Renal cortical epithelial cell (primary cell): ENCODE measurements at places on chromosomes 7 and 10. TPM values are rescaled to one million over a fixed set of nuclear protein-coding genes. Genes with fewer than 3 reads are reported as not detected.

DNA sequence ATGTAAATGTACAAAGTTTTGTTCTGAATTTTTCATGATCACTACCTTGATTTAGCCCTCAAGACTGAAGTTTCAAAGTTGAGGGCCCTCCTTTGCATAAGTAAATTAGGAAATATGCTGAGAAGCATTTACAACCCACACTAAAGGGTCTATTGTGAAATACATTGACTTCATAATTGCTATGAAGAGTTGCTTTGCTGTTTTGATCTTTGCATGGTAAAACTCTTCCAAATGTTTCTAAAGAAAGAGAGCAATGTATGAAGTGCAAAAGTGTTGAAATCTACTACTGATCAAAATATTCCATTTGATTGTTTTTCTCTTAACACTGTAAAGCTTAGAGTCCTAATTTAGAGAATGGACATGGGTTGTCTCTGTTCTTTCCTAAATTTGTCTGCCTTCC lies 77.2 kb downstream of the C7orf25 start:
- DNase-seq: no peak

DNA sequence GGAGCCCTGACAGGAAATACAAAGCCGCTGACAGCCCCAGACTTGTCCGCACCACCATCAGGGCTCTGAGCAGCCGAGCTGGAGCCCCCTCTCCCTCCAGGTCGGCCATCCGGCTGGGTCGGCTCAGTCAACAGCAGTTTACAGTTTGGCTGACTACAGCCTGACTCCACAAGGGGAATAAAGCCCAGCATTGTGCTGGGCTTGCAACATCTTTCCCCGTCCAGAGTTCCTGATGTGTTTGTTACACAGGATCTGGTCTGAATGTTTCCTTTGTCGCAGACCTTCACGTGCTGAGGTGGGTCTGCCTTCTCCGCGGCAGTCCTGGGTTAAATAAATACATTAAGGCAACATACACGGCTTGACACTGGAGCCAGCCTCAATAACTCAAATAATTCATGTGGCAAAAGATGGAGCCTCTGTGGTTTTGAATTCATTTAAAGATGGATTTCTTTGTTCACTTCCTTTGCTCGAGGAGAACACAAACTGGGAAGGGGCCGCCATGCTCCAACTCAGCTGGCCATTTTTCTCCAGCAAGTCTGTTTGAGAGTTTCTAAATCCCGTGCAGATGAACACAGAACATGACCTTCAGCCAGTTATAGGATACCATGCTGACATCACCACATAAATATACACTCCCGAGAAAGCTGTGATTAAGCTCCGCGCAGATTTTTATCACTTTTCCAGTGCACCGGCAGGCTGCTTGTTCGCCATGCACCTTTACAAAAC lies 192.1 kb downstream of the WDR11 start:
- DNase-seq: no peak

- no peak for DNase-seq
These were observed 27.2 kb downstream of the CCM2 start for GRCh38 chr7:45026984-45027773.

CFAP43 gene
- total RNA-seq: 0.52 and 4.7 TPM in 2 replicates

GRCh38 chr10:70096705-70097420 lies 35.8 kb downstream of the AIFM2 start:
- DNase-seq: no peak

DNA sequence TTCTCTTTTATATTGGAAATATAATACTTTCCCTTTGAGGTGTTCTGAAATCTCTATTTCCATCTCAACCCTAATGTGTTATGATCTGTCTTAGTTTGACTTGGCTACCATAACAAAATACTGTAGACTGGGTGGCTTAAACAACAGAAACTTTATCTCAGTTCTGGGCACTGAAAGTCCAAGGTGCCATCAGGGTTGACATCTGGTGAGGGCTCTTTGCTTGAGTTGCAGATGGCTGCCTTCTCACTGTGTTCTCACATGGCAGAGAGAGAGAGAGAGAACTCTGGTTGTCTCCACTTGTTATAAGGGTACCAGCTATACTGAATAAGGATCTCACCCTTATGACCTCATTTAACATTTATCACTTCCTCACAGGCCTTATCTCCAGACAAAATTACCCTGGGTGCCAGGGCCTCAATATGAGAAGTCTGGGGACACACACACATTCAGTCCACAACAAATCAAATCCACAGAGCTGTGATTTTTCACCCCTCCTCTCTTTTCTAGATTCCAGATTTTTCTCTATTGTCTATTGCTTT lies 104.5 kb downstream of the SRI start:
- DNase-seq: no peak

DNA sequence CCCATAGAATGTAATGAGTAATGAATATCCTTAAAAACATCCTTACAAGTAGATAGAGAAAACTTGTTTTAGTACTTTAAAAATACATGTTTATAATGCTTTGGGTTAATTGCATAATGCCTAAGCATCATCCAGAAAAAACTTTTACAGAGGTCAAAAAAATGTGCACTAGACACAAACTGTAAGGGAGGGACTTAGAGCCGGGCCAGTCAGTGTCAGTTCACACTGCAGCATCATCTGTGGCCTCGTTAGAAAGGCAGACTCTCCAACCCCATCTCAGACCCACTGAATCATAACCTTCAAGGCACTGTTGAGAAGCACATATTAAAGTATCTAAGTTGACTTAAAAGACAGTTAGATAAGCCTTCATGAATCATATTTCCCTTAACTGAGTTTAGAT lies 230.1 kb upstream of the PRPS1L1 start:
- DNase-seq: no peak

GRCh38 chr7:105943486-105943885 lies 19.6 kb upstream of the CDHR3 start:
- no peak for DNase-seq

- no peak for DNase-seq
These were observed 476.8 kb upstream of the ADARB2 start for GRCh38 chr10:2214092-2214491.

ZNF716 gene
- total RNA-seq: not detected in 2 replicates

DNA sequence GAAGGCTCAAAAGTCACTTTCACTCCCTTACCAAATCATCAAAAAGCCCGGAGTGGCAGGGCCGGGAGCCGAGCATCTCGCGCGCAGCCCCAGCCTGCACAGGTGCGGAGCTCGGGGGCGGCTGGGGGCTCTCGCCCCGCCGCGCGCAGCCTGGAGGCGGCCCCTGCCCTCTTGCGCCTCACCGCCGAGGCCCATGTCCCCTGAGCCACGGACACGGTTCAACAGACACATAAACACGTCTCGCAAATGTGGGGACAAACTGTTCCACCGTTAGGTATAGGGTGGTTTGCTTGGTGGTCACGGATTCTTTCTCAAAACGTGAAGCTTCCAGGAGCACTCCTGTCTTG lies 700 bp downstream of the GSAP start:
- no peak for DNase-seq

ZPBP gene
- 0.17 TPM in 1 of 2 replicates, not detected in the other for total RNA-seq

GRCh38 chr10:329361-330099 lies 194.3 kb downstream of the ZMYND11 start:
- DNase-seq: peak; percentile 92

OR6B1 gene
- not detected in 2 replicates for total RNA-seq

GRCh38 chr7:39259391-39260003 lies 281.8 kb downstream of the POU6F2 start:
- no peak for DNase-seq

DNA sequence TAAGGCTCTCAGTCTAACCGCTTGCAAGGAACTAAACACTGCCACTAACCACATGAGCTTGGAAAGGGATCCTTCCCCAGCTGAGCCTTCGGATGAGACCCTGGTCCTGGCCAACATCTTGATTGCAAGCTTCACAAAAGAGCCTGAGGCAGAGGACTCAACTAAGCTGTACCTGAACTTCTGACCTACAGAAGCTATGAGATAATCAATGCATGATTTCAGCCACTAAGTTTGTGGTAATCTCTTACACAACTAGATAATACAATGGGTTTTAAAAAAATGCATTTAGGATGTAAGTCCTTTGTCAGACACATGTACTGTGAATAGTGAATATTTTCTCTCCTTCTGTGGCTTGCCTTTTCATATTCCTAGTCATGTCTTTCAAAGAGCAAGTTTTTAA lies 125.6 kb upstream of the RHEB start:
- DNase-seq: no peak

DNA sequence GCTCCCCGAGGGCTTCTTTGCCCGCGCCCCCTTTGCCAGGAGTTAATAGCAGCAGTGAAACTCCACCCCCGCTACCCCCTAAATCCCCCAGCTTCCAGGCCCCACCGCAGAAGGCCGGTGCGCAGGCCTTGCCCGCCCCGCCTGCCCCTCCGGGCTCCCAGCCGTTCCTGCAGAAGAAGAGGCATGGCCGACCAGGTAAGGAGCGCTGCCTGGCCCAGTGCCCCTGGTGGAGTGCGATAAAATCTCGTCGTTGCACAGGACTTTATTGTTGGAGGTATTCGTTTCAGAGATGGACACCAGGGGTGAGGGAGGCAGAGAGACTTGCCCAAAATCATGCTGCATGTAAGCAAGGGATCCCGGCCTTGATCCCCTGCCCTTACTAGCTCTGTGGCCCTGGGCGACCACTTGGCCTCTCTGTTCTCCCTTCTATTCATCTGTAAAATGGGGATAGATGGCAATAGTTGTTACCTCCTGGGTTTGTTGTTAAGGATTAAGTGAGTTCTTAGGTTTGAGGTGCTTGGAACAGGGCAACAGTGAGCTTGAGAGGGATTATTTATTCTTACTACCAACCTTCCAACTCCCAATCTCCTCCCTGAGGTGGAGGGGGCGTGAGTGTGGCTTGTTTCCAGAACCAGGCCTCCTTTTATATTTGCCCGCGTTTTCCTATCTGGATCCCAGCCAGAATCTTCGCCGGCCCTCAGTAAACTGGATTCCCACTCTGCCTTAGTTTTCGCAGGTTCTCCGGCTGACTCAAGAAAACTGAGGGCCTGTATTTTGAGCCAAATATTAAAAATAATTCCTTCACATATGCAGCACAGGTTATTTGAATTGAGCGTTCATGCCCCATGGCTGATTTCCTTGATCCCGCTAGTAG lies 78.3 kb downstream of the WIPF3 start:
- no peak for DNase-seq

- peak; percentile 33 for DNase-seq
These were observed 54.7 kb upstream of the AFAP1L2 start for GRCh38 chr10:114458955-114459354.

OPN4 gene
- total RNA-seq: not detected in 2 replicates

TMEM178B gene
- total RNA-seq: 29.7 and 87.0 TPM in 2 replicates

COA1 gene
- 43.7 and 56.1 TPM in 2 replicates for total RNA-seq

CUL1 gene
- 39.2 and 69.2 TPM in 2 replicates for total RNA-seq

RPEL1 gene
- total RNA-seq: 0.17 and 0.25 TPM in 2 replicates

DNA sequence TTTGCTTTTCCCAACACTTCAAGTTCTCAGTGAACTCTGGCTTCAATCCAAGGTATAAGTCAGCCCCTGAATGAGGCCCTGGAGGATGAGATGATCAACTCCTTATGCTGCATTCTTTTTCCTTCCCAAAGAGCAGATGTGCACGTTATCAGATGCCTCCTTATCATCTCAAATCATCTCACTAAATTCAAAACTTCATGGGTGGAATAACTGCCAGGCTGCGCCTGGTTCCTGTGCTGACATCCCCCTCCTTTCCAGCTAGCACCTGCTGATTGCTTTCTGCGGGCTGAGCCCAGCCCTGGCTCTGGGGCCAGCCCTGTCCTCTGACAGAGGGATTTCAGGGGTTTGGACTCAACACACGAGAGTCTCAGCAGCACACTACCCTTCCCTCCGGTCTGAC lies 44.9 kb downstream of the TLL2 start:
- no peak for DNase-seq

DNA sequence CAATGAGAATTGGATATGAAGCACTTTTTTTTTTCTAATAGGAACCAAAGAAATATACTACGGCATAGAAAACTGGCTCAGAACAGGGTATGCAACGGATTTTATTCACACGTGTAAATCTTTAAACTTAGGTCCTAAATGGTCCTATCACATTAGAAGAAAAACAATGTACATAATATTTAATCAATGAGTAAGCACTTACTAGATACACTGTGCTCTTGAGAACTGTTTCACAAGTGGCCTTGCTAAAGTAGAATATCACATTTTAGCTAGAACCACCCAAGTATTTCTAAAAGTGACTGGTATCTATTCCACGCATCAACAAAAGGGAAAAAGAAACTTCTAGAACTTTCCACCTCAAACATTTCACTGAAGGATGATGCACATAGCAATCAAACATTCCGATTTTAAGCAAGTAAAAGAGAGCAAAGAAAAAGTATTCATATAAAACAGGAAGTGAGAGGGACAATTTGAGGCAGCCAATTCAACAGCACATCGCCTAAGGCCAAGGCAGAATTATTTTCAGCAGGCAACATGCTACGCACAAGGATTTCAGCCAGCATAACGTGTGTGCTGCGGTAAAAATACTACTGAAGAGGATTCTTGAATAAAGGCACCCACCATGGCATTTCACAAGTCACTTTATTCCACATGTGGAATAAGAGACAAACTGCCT lies 55.8 kb downstream of the PARD3 start:
- no peak for DNase-seq

OR2A12 gene
- total RNA-seq: not detected in 2 replicates

- peak; percentile 94 for DNase-seq
These were observed 12.3 kb downstream of the DDIT4 start for GRCh38 chr10:72285972-72286521.

PYROXD2 gene
- 4.6 and 8.7 TPM in 2 replicates for total RNA-seq

- no peak for DNase-seq
These were observed 361.0 kb upstream of the FZD8 start for GRCh38 chr10:36003031-36003600.

- DNase-seq: no peak
These were observed 71.9 kb downstream of the MRPL32 start for GRCh38 chr7:43004082-43004481.

GRCh38 chr10:1198453-1199344 lies 142.5 kb downstream of the WDR37 start:
- DNase-seq: no peak

DNA sequence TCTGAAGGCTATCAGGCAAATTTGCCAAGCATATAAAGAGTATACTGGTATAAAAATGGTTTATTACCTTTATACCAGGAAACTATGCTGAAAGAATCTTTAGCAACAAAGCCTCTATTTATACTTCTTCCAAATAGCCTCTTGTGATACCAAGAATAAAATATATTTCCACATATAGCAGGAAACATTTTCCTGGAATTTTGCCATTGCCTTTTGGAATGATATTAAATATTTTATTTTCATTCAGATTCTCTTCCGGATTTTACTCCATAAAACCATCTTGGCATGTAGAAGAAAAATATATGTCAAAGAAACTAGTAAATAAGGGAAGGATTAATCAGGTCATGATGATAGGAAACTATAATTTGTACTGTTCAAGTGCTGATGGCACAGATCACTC lies 17.7 kb downstream of the SOSTDC1 start:
- DNase-seq: no peak

PCGF6 gene
- 10.7 and 16.7 TPM in 2 replicates for total RNA-seq
